ENCODE measurements at places on chromosomes 2 and 18.
A peak's percentile ranks its signal among the peaks of the same experiment; 100 is the strongest.

GRCh38 chr2:152846697-152847470 lies 128.5 kb downstream of the ARL6IP6 start:
- no peak for DNase-seq

DNA sequence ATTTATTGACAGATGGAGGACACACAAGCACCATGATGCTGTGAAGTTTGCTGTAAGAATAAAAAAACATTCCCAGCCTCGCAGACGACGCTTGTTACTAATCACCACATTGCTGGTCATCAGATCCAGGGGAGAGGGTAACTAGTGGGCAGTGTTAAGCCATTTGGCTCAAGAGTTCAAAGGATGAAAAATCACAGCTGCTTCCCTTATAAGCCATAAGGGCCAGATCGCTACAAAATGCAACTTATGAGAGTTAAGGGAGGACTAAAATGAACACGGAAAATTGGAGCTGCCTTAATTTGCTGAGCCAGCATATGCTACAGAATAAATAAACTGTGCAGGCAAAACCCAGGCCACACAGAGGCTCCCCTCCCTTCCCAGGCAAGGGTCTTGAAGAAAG lies 522.6 kb downstream of the TDRD15 start:
- DNase-seq = no peak

DNA sequence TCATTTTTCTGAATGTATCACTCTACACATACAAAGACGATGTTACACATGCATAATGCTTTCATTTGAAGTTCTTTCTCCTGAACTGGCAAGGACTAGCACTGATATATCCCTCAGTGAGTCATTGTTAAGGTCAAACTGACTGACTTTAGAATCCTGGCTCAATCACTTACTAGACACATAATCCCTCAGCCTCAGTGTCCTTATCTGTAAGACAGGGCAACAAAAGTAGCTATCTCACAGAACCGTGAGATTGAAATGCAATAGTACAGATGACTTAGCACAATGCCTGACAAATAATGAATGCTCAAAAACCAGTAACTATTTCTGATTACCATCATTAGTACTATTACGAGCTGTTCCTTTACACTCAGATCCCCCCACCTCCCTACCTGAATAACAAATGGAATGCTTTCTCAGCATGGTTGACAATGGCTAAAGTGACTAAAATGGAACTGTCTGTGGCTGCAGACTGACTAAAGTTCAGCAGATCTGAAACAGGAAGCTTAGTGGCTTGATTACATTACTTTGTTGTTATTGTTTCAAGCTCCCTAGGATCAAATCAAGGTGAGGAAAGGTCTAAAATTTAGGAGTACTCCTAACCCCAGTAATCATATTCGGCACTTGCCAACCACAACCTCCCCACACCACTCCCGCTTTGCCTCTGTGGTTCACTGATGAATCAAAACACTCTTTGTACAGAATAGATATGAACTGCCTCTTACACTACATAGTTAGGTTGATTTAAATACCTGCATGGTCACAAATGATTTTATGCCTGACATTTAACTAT lies 35.8 kb upstream of the CACNB4 start:
- DNase-seq = peak; percentile 9

- no peak for DNase-seq
These were observed 146.6 kb downstream of the MEIS1 start for GRCh38 chr2:66581339-66582103.

DNA sequence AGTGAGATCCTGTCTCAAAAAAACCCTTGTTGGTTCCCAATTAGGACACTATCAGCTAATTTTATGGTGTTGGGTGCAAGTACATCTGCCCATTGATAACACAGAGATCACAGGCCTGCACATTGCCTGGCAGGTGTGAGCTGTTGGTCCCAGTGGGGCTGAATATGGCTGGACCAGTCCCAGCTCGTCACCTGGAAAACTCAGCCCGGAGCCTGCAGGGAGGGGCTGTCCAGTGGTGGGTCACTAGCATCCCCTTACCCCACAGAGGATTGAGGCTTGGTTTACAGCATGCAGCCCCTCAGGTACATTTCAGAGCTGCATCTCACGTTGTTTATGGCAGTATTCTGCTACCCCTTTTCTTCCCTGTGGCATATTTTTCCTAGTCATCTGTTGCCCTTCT lies 40.8 kb upstream of the CHMP1B start:
- no peak for DNase-seq

- no peak for DNase-seq
These were observed 14.6 kb upstream of the SCYGR1 start for GRCh38 chr2:227402321-227402720.
